A549 treated with RU486 at 1 μM for 4 hours (cell line): ENCODE measurements at places on chromosomes 3 and 15. TPM values are rescaled to one million over a fixed set of nuclear protein-coding genes. Genes with fewer than 3 reads are reported as not detected.

The EIF4E3 gene
- total RNA-seq = 1.6 to 3.8 TPM (median 3.7 TPM) in 5 replicates

The TMEM207 gene
- total RNA-seq = not detected in 5 replicates

The CCDC12 gene
- total RNA-seq = 52.6 to 98.1 TPM (median 60.3 TPM) in 5 replicates

The FBLN2 gene
- 1.6 to 3.4 TPM (median 2.5 TPM) in 5 replicates for total RNA-seq

The SLC2A2 gene
- total RNA-seq = not detected in 5 replicates

The TTLL13 gene
- 0.27 to 0.61 TPM (median 0.39 TPM) in 4 of 5 replicates, not detected in the other for total RNA-seq

The SRGAP3 gene
- total RNA-seq = 0.19 to 0.95 TPM (median 0.77 TPM) in 5 replicates

The PSTPIP1 gene
- not detected in 5 replicates for total RNA-seq

The ARHGEF26 gene
- 4.0 to 6.9 TPM (median 6.5 TPM) in 5 replicates for total RNA-seq

The KLHL6 gene
- total RNA-seq = not detected in 5 replicates

The ILDR1 gene
- total RNA-seq = not detected in 5 replicates

The LRTM1 gene
- not detected in 5 replicates for total RNA-seq

The GRK7 gene
- total RNA-seq = 0.03 to 0.09 TPM in 2 of 5 replicates, not detected in the others

The SLC24A5 gene
- total RNA-seq = not detected in 5 replicates

The CDCP1 gene
- total RNA-seq = 11.5 to 13.6 TPM (median 12.8 TPM) in 5 replicates

The CATSPER2 gene
- 0.18 to 0.80 TPM (median 0.59 TPM) in 5 replicates for total RNA-seq

The OR5K3 gene
- total RNA-seq = not detected in 5 replicates

The CPA3 gene
- total RNA-seq = not detected in 5 replicates

The ACKR2 gene
- total RNA-seq = not detected in 5 replicates

The ITIH4 gene
- 0.35 to 1.6 TPM (median 0.55 TPM) in 5 replicates for total RNA-seq
